ENCODE measurements at places on chromosomes 5 and 9.

DNA sequence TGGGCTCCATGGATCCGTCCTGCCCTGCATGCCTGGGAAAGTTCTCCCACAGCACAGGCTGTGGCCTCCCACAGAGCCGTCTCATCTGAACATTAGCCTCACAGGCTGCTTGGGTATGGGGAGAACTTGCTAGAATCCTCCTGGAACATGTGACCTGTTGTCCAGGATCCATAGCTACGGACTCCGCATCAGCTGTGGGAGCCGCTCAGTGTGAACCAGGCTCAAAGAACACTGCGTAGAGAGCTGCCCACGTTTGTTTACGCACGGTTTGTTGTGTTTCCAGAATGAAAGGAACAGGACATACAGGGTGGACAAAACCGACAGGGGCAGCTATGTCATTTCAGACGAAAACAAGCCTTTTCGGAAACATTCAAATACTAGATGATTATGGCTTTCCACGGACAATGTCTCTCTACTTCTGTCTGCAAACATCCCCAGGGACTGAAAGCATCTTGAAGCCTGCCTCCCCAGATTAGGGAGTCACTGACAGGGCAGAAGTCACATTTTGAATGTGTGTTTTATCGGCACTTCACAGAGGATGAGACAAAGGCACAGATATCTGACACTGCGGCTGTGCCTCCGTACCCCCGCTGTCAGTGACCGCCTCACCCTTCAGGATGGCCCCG, 390.3 kb downstream of the GADD45G start:
- no peak for DNase-seq

DNA sequence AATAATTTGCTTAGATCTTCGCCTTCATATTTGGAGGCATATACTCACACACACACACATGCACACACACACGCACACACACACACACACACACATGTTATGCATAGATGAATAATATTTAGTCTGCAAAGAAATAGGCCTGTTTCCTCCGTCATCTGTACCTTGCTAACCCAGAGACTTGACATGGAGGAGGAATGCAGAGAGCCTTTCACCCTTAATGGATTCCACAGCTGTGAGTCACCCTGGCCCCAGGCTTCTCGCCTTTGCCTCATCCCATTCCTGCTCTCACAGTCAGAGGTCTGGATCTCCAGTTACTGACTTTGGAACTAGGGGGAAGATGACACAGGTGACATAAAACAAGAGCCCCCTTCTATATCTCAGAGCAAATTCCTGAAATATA, 29.7 kb downstream of the ZNF462 start:
- no peak for DNase-seq

- no peak for DNase-seq
Observed at GRCh38 chr5:43780586-43780985, 177.6 kb downstream of the NNT start.

GRCh38 chr5:175687231-175687701, 29.4 kb downstream of the HRH2 start:
- DNase-seq = no peak

DNA sequence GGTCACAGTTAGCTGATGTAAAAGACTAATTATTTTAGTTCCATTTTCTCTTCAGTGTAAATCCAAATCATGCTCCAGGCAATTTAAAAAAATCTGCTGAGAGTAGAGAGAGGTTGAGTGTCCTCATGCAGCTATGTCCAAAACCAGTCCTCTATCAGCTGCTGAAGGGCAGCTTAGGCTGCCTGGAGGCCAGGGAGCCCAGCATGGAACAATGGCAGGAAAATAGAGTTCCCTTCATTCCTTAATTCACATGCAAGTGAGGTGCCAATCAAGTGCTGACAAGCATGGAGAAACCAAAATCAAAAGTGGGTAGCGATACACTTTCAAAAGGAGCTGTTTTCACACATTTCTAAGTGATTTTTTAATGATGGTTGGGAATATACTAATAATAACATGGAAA, 78.3 kb upstream of the POU5F2 start:
- no peak for DNase-seq

DNA sequence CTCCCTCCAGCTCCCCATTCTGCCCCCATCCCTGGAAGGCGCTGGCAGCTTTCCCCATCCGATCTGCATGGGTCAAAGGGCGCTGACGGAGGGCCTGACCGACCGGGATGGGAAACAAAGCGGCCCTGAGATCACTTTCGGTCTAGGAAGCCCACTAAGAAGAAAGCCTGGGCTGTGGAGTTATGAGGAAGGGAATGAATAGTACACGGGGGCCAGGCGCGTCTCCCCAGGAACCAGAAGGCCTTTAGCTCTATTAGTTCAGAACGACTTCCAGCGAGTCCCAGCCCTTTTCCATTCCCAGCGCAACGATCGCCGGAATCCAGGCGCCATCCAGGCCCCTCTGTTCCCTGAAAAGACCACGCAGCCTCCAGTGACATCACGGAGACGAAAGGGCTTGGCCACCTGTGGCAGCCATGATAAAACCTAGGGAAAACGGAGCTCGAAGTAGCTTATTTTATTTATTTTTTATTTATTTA, 70.1 kb upstream of the CCDC180 start:
- no peak for DNase-seq

DNA sequence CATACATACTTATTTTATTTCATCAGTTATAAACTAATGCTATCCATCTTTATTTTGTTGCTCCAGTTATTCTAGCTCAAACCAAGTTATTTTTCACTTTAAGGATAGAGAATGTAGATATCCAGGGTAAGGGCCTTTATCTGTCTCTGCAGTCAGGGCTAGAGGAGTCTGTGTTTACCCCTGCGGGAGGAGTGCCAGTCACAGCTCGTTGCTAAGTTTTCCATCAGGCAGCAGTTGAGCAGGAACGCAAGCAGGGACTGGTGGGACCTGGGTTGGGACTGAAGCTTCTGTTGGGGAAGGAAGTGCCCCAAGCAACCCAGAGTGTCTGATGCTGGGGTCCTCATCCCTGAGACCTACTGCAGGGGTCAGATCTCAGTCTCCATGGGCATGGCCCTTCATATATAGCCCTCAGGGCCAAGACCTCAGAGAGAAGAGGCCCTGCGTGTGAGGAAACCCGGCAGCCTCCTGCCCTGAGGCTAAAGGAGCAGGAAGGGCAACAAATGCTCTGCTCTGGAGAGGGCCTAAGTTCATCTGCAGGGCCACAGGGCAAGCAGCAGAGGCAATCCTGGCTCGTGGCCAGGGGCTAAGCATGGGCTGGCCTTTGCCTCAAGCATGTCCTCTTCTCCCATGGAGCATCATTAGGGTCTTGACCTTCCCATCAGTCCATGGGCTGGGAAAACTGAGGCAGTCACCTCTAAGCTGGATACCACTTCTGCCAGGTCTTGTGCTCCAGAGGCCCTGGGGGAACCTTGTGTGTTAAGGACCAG, 6.6 kb downstream of the SLC22A4 start:
- DNase-seq = no peak

DNA sequence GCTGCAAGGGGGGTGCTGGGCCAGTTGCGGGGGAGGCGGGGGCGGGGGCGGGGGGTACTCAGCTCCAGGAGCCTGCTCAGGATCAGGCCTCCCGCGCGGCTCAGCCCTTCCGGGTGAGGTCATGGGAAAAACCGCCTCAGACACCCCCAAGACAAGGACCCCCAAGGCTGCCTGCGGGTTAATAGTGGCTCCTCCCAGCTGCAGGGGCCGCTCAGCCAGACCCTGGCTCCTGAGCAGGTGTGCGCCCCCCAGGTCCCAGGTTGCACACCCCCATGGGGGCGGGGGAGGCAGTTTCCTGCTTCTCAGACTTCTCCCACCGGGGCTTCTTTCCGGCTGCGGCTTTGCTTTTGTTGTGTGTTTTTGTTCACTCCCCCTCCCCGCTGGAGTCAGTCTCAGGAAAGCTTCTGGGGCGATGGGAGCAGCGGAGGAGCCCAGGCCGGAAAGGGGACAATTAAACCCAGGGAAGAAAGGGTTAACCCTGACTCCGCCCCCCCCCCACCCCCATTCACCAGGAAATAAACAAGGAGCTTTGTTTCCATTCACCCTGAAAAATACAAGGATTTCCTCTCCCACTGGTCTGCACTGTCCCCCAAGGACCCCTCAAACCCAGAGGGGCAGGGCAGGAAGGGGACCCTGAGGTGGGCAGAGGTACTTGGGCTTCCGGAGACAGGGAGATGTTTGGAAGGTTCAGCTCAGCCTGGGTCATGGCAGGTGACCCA, 42.3 kb upstream of the NOTCH1 start:
- DNase-seq = no peak

- DNase-seq = no peak
Observed at GRCh38 chr9:126336736-126337325, 10.2 kb downstream of the MVB12B start.

- DNase-seq = no peak
Observed at GRCh38 chr5:31217446-31217845, 24.0 kb downstream of the CDH6 start.

DNA sequence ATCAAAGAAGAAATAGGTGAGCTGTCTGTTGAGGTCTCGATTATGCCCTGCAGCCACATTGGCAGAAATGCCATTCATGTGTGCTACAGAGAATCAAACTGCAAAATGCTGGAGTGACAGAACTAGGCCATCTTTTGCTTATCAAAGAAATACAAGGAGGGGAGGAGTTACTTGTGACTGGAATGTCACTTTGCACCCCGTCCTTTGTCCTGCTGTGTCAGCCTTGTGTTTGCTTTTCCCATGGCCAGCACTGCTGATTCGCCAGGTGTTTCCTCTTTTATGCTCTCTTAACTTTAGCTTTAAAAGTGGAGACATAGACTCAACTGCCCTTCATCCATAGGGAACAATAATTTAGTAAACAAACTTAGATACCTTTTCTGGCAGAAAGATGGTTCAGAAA, 54.3 kb downstream of the SLC46A2 start:
- DNase-seq = no peak

DNA sequence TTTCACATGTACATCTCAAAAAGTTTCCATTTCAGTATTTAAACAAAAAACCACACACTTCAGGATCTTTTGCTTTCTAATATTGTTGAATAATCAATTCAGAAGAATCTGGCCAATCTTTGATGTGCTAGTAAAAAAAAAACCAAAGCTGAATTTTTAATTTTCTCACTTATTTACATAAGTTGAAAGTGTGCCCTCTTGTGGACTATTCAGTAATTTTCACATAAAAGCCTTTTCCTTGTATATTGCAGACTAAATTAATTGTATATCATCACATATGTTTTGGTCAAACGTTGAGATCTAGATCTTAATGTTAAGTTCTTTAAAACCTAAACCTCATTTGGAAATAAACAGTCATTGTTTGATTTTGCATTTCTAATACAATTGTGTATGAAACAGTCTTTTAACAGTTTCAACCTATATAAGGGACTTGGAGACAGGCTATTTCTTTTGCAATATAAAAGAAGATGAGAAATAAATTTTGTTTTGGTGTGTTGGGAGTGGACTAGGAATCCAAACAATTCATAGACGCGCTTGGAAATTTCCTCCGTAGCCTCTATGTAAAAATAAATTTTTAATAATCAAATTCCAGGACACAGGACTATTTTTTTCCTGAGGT, 68.1 kb downstream of the NIPBL start:
- no peak for DNase-seq

DNA sequence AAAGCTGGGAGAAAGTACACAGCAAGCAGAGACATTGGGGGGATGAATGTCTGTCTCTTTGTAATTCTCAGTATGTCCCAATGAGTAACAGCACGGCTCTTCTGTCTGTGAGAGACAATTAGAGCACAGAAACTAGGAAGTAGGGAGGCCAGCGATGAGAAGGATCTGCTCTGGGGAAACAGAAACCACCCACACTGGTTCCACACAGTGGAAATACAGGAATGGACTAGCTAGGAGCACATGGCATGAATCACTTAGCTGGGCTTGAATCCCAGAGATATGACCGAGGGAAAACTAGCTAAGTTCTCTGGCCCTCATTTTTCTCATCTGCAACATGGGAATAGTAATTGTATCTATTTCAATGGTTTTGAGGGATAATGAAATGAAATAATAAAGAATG, 895.9 kb downstream of the TLE4 start:
- DNase-seq = no peak

DNA sequence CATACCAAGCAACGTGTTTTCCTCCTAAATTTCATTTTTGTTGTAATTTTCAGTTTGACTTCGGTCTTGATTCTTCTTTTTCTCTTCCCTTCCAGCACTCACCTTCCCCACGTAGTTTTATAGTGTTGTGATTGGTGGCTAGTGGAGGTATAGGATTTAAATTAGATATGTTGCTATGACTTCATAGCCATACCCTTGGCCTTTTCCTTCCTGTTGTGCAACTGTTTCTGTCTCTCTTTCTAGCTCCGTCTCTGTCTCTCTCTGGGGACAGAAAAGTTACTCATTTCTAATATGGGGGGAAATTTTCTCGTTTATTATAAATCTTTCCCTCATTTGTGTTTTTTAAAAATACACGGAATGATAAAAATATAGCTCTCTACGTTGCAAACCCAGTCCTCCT, 20.6 kb upstream of the C5orf24 start:
- no peak for DNase-seq

DNA sequence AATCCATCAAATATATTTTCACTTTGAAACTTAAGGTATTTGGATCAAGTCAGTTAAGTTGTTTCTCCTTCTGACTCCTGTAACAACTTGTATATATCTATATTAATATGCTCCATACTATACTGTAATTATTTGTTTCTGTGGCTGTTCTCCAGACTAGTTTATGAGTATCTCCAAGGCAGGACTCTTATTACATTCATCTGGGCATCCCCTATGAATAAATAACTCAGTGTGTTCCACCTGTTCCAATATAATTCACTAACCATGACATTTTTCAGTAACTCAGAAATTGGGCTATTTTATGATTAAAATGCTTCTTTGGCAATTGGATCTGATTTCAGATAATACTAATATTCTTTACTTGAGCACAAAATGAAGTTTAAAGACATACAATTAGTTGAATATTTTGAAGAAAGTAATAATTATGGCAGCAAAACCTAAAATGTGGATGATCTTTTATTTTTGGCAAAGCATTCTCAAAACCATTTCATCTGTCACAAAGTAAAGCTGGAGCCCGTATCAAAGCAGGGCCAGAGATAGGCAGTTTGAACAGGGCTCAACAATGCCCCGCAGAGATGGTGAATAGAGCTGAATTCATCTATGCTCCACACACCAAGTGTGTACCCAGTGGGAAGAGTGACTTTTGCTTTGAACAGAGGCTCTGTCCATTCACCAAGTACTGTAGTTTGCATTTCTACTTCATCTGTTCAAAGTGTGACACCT, 314.3 kb downstream of the PDE4D start:
- no peak for DNase-seq

GRCh38 chr5:5816960-5817359, 394.5 kb downstream of the ICE1 start:
- DNase-seq = no peak

- no peak for DNase-seq
Observed at GRCh38 chr5:56301069-56301468, 67.9 kb upstream of the ANKRD55 start.

GRCh38 chr9:110999379-110999778, 38.9 kb downstream of the LPAR1 start:
- DNase-seq = no peak

- DNase-seq = no peak
Observed at GRCh38 chr5:113357696-113358476, 76.9 kb downstream of the TSSK1B start.

- DNase-seq = no peak
Observed at GRCh38 chr5:180423133-180423532, 70.0 kb upstream of the GFPT2 start.
